Omental fat pad (tissue), 4 donors: ENCODE measurements at places on chromosomes 3 and 15.

DNA sequence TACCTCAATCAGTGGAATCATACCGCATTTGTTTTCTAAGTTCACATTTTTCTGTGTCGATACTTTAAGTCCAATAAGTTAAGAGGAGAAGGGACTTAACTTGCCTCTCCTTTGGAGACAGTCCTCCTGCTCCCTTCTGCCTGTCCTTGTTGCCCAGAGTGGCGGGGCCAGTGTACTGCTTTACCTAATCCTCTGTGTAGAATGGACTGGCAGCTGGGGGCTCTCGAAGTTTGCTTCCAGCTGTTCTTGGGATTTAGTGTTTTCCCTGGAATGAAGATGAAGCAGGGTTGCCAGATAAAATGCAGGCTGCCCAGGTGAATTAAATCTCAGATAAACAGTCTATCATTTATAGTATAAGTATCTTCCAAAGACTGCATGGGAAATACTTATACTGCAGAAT is 287.6 kb upstream of the C2CD4B start:
- DNase-seq, result no peak

DNA sequence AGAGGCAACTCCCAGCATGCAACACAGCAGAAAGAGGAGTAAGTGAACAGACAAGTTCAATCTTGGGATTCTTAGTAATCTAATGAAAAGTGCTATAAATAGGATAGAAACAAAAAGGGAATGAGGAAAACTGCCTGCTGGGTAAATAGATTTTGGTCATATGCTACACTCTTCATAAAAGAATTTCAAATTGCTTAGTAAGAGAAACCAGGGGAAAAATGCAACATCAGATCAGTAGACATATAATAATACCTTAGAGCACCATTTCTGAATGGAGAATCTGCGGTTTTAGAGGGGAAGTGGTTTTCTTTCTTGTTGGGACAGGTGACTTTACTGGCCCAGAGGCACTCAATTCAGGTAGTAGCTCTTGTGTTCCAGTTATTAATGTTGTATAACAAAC is 13.4 kb upstream of the TBC1D5 start:
- DNase-seq, result no peak

DNA sequence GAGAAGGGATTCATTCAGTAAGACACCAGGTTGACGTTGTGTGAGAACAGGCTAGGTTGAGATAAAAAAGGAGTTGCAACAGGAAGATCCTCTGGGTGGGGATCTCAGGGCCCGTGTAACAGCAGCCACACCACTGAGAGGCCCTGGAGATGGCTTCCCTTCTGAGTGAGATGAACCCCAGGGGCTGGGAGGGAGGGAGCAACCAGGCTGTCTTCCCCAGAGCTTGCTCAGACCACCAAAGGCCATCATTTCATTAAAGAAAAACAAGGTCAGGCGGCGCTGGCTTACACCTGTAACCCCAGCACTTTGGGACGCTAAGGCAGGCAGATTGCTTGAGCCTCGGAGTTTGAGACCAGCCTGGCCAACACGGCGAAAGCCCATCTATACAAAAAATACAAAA is 187.7 kb downstream of the ATP10A start:
- no peak for DNase-seq

DNA sequence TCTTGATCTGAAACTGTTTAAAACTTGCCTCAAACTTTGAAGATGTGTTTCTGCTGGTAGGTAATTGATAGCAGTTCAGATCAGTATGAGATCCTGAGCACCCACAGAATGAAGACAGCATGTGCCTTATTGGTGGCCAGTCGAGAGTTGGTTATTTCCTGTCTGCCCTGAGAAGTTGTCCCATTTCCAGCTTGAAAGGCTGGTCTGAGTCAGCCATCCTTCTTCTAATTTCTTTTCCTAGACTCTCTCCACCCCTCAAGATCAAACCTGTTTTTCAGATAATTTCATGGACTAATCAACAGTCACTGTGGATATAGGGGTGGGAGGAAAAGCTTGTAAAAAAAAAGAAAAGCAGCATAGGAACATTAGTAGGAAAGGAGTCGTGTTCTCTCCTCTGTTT is 464.4 kb downstream of the FOXP1 start:
- DNase-seq, result no peak

DNA sequence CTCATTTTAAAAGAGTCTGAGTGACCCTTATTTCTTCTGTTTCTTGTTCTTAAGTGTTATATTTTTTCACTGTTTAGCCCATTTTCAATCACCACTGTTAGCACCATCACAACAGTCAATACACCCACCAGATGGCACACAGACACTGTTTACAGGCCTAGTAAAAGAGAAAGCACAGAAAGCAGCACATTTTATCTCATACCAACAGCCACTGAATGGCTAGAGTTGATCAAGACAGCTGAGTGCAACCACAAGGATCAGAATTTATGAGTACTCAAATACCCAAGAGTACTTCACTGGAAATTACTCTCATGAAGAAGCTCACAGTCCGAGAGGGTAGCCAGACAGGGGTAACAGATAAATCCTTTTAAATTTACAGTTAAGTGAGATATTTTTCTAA is 127.0 kb downstream of the TFDP2 start:
- no peak for DNase-seq

- DNase-seq, result no peak
These were observed 16.5 kb downstream of the VIPR1 start for GRCh38 chr3:42518800-42519567.
